ENCODE measurements at places on chromosomes 7 and 10. TPM values are rescaled to one million over a fixed set of nuclear protein-coding genes. Genes with fewer than 3 reads are reported as not detected.

The HACD1 gene
- 19.3 TPM for polyA plus RNA-seq

GRCh38 chr7:4065190-4065589 lies 616.9 kb upstream of the FOXK1 start:
- no peak for DNase-seq

GRCh38 chr7:662576-662975 lies 63.9 kb upstream of the DNAAF5 start:
- no peak for DNase-seq

DNA sequence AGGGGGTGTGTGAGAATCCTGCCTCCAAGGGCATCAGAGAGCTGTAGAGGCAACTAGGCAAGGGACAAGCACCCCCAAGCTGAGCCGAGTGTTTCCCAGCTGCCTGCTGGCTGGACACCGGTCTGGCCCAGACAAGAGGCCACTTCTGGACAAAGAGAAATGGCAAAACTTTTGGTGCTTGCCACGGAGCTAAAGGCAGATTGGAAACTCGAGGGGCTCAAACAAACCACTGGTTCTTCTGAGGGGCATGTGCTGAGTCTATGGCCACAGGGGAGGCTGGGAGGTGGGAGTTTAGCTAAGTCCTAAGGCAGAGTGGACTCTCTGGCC lies 66.5 kb upstream of the INPP5A start:
- no peak for DNase-seq

DNA sequence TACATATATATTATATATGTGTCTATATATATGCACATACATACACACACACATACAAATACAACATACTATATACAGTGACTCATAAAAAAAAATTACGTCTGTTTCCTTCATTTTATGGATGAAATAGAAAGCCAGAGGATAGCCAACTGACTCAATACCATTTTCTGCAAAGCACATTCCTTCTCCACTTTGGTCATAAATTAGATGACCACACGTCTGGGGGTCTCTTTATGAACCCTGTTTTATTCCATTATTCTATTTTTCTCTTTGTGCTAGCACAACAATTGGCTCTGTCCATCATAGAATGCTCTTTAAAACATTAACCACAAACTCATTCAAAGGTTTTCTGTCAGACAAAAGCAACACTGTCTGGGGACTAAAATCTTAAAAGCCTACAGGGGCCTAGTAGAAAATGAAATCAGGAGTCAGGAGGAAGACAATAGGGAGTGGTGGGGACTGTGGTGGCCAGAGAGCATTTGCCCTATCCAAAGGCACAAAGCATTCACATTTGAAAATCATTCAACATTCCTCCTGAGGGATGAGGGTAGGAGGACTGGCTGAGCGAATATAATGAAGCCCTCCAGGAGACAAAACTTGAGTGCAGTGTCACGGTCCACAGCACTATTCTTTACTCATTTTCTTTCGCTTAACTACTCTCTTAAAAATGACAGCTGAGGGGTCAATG lies 4.3 kb downstream of the CUBN start:
- DNase-seq: no peak

- DNase-seq: no peak
Measured at GRCh38 chr7:41917-42565, 150.3 kb upstream of the FAM20C start.
